LHCN-M2 (cell line): ENCODE measurements at places on chromosomes 13 and 19. TPM values are rescaled to one million over a fixed set of nuclear protein-coding genes. Genes with fewer than 3 reads are reported as not detected.

The RXFP2 gene
- not detected in 2 replicates for total RNA-seq

DNA sequence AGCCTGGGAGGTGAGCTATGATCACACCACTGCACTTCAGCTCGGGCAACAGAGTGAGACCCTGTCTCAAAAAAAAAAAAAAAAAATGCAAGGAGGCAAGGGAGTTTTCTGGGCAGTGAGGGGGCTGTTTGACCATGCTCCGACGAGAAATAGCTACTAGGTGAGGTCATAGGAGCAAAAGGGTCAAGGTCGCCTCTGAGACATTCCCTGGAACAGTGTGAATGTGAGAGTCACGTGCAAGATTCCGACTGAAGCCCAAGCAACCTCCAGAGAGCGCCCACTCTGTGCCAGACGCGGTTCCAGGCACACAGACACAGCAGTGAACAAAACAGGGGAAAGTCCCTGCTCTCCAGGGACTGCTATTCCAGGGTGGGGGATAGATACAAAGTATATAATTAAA lies 2.5 kb downstream of the ZNRF4 start:
- no peak for DNase-seq

DNA sequence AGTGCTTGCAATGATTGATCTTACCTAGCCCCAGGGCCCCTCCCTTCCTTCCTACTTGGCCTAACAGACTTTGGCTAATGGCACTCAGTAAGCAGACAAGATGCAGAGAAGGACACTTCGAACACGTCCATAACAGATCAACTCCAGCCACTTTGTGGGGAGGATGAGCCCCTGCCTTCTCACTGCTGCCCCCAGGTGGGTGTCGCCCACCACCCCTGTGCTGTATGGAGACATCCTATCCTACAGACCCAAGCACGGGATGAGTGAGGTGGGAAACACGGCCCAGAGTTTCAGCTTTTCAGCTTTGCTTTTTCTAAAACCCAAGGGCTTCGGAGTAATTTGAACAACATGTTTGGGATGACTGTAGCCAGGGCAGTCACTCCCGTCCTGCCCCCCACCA lies 5.5 kb downstream of the SLC7A1 start:
- DNase-seq: no peak

GRCh38 chr19:35963514-35963913 lies 27.3 kb downstream of the LRFN3 start:
- DNase-seq: peak; percentile 53

DNA sequence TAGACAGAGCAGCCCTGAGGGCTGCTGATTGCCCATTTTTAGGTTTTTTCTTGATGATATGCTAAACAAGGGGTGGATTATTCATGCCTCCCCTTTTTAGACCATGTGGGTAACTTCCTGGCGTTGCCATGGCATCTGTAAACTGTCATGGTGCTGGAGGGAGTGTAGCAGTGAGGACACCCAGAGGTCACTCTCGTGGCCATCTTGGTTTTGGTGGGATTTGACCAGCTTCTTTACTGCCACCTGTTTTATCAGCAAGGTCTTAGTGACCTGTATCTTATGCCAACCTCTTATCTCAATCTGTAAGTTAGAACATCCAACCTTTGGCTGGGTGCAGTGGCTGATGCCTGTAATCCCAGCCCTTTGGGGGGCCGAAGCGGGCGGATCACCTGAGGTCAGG lies 148.0 kb downstream of the PTPRS start:
- peak; percentile 24 for DNase-seq

GRCh38 chr19:19226663-19227062 lies 14.9 kb downstream of the NCAN start:
- no peak for DNase-seq

- DNase-seq: no peak
Observed at GRCh38 chr19:21134934-21135366, 6.9 kb upstream of the ZNF431 start.

DNA sequence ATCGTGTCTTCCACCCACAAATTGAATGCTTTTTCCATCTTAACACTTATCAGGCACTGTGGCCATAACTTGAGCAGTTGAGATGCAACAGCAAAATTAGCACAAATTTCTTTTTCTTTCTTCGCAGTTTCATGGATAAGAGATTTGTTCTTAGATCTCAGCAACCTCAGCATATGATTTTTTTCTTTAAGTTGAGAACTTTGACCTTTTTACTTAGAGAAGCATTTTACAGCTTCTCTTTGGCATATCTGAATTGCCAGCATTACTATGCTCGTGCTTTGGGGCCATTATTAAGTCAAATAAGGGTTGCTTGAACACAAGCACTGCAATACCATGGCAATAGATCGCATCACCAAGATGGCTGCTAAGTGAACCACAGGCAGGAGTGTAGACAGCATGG lies 16.1 kb downstream of the USPL1 start:
- no peak for DNase-seq
